Glomerular endothelial cell (primary cell): ENCODE measurements at places on chromosomes 11 and 22. TPM values are rescaled to one million over a fixed set of nuclear protein-coding genes. Genes with fewer than 3 reads are reported as not detected.
A peak's percentile ranks its signal among the peaks of the same experiment; 100 is the strongest.

The OR52E8 gene
- not detected in 2 replicates for total RNA-seq

The SAA4 gene
- total RNA-seq = not detected in 2 replicates

DNA sequence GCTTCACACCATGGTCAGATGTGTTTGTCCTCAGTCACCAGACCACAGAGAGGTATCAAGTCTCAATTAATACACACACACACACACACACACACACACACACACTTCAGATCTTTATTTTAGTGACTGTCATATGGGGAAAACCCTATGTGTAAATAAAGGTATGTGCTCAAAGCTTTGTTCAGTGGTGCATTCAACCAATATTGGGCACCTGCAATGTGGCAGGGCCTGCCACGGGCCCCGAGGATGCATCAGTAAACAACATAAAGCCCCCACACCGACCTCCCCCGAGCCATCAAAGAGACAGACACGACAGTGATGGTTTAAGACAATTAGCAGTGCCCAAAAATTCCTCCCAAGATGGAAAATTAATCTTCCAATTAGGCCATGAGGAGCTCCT is 51.6 kb downstream of the SHANK2 start:
- DNase-seq = no peak

DNA sequence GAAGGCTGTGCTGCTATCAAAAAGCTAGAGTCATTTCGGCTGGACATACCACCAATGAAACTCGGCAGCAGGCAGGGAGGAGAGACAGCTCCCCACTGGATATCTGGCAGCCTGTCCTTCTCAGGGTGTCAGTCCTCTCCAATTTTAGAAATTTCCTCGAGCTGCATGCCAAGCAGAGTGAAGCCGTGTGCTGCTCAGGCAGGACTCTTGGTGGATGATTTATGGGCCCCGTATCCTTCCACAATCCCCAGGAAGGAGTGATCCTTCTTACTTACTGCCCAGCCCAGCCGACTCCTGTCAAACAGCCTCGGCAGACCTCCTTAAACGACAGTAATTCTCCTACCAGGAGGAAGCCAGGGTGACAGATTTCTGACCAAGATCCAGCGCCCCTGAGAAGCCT is 410.4 kb downstream of the TENM4 start:
- no peak for DNase-seq

DNA sequence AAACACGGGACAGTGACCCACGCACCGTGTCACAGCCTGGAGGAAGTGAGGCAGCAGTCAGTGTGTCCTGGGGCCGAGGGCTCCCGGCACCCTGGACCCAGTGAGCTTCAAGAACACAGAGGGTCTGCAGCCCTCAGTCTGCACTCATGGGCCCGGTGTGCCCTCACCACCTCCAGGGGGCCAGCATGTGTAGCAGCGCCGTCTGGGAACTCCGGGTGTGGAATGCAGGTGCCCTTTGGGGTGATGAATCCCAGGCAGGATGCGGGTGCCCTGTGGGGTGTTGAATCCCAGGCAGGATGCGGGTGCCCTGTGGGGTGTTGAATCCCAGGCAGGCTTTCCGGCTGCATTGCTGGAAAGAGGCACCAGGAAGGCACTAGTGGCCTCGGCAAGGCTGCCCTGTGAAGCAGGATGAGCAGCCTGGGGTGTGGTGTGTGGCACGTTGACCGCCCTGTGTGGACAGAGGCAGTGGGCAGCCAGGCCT is 1399.9 kb downstream of the BRD1 start:
- no peak for DNase-seq

The RAB39A gene
- total RNA-seq = not detected in 2 replicates

The SLC29A2 gene
- total RNA-seq = 0.48 and 1.2 TPM in 2 replicates

GRCh38 chr22:30371981-30372380 is 15.2 kb downstream of the CCDC157 start:
- no peak for DNase-seq

DNA sequence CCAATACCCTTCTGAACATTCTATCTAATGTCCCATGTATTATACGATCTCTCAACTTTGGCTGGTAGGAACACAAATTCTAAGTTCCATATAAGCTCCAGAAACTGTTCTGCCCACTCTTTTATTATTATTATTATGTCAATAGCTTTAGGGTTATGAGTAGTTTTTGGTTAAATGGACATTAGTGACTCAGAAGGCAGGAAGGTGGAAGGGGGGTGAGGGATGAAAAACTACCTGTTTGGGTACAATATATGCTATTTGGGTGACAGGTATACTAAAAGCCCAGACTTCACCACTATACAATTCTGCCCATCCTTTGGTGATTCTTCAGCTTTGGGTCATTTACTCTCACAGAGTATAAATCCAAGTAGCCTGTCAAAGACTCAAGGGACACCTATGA is 22.5 kb upstream of the TRIM29 start:
- no peak for DNase-seq

DNA sequence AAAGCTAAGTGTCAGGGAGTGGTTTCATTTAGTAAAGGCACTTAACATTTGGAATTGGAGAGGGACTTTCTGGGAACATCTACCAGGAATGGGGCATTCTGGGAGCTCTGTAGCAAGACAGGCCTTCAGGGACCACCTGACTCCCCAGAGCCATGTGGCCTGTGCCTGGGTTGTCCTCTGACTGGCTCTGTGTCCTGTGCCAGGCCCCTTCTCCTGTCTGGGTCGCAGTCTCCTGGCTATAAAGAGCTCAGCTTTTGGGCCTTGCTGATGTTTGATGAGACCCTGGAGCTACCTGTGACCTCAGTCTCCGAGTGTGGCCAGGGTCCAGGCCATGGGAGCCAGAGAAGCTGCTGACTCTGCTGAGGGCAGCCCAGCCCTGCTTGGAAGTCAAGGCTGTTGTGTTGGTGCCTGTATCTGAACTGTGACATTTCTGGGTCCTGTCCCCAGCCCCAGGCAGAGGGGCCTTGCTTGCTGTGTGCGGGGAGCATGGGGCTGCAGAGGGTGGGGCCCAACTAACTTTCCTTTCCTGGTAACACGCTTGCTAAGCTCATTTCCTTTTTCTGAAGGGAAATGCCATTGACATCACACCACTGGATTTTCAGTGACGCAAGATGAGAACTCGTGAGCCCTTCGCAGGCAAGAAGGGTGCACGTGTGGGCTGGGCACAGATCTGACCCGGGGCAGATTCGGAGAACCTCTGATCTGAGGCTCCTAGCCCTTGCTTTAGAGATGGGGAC is 41.3 kb downstream of the LRRC32 start:
- peak; percentile 93 for DNase-seq

GRCh38 chr11:12792590-12792989 is 118.4 kb downstream of the TEAD1 start:
- no peak for DNase-seq

The SHISAL1 gene
- 0.29 and 0.97 TPM in 2 replicates for total RNA-seq

DNA sequence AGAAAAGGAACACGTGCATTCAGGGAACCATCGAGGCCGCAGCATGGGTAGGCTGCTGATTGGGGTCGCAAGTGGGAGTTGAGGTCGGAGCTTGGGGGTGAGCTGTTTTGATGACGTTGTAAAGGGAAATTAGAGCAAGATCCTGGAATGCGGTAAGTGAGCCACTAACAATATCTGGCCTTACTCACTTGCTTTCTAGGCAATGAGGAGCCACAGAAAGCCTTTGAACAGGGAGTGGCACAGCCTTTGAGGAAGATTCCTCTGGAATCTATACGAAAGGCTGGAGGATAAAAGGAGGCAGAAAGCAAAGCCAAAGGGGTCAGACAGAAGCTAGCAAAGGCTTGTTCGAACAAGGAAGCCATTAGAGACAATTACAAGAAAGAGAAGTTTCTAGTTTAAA is 197.5 kb downstream of the LARGE1 start:
- DNase-seq = no peak

The RASGRP2 gene
- total RNA-seq = 0.34 and 1.3 TPM in 2 replicates

DNA sequence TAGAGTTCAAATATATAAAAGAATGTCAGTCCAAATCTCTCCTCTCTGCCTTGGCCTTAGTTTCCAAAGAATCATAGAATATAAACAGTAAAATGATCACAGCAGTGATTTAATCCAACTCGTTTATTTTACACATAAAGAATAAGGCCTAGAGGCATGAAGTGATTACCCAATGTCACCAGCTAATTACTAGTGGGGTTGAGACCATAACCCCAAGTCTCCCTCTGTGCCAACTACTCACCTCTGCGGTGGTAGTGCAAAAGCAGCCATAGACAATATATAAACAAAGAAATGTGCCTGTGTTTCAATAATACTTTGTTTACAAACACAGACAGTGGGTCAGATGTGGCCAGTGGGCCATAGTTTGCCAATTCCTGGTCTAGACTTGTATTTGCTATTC is 96.6 kb upstream of the FAT3 start:
- DNase-seq = no peak
